ENCODE measurements at places on chromosomes 4 and X.

DNA sequence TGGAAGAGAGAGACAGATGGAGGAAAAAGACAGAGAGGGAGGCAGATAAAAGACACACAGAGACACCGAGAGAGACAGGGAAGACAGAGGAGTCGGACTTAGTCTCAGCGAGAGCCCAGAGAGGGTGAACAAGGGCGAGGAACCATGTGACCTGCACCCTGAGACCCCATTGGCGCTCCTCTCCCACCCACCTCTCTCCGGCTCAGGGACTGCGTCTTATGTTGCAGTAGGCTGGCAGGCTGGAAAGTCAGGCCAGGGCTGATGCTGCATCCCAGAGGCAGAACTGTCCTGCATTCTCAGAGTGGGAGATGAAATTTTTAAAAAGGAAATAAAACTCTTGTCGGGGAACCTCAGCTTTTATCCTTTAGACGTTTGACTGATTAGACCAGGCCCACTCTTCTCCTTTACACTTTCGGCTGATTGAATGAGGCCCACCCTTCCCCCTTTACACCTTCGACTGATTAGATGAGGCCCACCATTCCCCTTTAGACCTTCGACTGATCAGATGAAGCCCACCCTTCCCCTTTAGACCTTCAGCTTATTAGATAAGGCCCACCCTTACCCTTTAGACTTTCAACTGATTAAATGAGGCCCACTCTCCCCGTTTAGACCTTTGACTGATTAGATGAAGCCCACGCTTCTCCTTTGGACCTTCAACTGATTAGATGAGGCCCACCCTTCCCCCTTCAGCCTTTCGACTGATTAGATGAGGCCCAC, 29.5 kb upstream of the IL3RA start:
- no peak for DNase-seq

GRCh38 chr4:33085709-33086108, 2365.5 kb downstream of the PCDH7 start:
- DNase-seq: no peak

- DNase-seq: no peak
These were observed 123.4 kb downstream of the NWD2 start for GRCh38 chr4:37367901-37368300.

DNA sequence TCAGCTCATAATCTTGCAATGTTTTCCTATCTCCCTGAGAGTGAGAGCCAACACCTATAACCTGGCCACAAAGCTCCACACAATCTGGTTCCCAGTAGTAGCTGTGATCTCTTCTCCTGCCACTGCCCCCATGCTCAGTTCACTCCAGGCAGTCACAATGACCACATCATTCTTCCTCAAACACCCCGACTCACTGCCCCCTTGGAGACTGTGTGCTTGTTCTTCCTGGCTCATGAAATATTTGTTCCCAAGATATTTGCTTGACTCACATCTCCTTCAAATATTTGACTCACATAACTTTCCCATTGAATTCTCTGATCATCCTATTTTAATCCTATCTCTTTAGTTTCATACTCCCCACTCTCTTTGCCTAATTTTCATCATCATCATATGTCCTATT, 173.7 kb downstream of the AREG start:
- DNase-seq: peak; percentile 81

- DNase-seq: no peak
These were observed 28.6 kb upstream of the NSG1 start for GRCh38 chr4:4358093-4358854.

- DNase-seq: no peak
These were observed 46.8 kb downstream of the HTRA3 start for GRCh38 chr4:8316251-8316771.

DNA sequence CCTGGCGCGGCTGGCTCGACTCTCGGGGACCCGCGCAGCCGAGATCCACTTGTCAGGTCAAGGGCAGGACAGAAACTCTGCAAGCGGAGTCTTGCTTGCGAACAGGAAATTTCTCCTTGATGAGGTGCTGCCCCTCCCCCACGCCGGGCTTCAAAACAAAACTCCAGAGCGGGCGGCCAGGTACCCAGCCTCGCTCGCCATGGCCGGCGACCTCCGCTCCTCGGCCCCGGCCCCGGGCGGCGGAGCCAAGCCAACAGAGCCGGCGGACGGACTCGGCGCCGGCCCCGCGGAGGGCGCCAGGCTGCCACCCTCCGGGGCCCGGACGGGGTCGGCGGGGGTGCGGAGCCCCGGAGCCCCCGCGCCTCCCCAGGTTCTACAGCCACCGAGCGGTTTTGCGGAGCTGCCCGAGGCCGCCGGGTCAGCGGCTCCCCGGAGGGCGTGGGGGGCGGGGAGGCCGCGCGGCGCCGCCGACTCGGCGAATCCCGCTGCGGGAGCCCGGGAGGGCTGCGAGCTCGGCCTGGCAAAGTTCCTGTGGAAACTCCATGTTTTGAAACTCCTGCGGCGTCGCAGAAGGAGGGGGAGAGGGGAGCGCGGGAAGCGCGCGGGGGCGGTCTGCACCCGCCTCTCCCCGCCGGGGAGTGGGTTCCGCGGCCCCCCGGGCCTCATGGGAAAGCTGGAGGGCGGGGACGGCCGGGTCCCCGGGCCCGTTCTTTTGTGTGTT, 11.7 kb upstream of the BCOR start:
- peak; percentile 47 for DNase-seq

GRCh38 chr4:84956014-84956413, 10.5 kb downstream of the WDFY3 start:
- no peak for DNase-seq

- DNase-seq: peak; percentile 20
These were observed 89.7 kb downstream of the EPHA5 start for GRCh38 chr4:65580551-65580950.

- DNase-seq: peak; percentile 90
These were observed 180.3 kb upstream of the PPARGC1A start for GRCh38 chr4:24070117-24070516.

DNA sequence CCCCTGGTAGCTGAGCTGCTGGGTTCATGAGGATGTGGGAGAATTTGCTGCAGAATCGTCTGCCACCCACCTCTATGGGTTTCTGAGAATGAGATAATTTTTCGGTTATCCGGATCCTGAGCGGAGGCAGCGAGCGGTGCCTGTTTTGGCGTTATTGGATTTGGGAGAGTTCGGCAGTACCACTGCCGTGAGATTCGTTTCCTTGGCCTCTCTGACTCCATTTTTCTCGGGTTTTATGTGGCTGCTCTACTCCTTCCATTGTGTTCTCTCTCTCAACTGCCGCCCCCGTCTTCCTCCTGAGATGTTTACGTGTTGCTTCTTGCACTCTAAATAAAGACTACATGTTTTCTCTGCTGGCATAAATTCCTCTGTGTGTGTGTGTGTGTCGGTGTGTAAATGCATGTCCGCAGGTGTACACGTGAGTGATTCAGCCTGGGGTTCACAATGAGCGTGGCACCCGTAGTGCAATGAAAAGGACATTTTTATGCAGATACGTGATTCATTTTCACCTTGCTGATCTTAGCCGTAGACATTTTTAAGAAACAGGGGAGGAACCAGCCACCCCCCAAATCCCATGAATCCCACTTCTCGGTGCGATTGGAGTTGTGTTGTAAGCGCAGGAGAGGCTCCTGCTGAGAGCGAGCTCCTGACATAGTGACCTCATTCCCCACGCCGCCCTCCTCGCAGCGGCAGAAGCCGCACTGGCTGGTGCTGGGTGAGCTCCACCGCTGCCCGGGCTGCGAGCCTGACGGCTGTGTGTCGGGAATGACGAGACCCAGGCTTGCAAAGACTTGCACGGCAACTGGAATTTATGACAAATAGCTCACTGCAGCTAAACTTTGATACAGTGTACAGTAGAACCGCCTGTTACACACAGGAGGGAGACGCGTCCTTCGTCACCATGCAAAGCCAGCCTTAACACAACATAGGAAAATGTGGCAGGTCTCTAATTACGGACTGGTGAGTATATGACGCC, 82.2 kb downstream of the STOX2 start:
- DNase-seq: peak; percentile 92

DNA sequence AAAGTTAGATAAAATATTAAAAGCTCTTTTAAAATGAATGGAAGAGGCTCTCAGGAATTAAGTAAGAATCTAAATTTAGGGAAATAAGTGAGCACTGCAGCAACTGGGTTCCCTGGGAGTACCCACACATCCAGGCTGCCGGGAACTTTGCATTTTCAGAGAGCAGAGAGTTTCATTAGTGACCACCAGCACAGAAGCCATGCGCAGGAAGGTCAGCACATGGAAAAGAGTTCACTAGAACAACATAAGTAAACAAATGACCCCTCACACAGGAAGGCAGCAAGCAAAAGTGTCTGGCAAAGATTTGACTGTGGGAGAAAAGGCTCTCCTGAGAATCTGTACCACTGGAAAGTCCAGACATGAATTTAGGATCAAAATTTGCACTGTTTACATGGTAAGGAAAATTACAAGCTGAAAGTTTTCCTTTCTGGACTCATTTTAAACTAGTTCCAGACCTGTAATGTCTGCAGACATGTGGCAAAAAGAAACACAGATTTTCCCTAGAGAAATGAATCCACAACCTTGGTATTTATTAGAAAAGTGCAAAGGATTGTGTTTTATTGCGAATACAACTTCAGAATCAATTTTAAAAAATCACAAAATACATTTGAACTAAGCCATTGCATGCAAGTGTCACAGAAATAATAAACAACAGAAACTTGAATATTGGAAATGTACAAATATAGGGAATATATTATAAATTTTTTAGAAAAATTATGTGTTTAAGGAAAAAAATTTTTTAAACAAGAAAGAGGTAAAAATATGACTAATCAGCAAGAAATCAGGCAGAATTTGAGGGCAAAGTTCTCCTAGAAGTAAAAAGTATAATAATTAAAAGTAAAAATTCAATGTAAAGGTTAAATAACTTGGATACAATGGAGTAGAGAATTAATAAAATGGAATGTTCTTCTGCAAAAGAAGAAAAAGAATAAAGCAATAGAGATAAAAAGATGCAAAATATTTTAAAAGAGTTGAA, 18.4 kb upstream of the MYOZ2 start:
- DNase-seq: no peak

GRCh38 chr4:41013746-41014145, 200.6 kb downstream of the APBB2 start:
- no peak for DNase-seq

DNA sequence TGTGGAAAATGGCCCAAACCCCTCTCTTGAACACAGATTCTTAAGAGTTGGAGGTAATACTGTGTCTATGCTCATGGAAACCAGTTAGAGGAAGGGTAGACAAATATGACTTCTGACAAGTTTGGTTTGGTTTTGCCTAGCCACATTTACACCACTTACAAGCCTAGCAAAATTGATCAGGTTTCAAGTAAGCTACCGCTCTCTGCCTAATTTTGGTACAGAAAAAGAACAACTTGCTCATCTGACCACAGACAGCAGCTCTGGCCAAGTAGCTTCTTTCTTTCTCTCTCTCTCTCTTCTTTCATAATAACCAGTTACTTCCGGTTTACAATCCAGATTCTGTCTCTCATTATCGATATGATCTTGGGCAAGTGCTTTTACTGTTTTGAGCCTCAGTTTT, 260.0 kb downstream of the GLUD2 start:
- no peak for DNase-seq

DNA sequence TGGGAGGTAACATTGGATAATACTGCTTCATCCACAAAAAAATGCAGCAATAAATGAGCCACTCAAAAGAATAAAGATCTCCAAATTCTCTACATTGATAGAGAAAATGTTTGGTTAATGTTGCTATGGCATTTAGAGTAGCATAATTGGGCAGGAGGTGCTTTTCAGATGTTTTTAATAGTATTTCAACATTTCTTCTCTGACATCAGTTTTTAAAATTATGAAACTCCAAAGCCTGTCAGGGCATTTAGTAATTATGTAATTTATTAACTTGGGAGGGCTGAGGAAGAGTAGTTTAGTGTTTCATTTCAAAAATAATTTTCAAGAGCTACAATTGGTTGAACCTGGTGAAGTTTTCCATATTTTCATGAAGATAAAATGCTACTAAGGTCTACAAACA, 211.3 kb upstream of the INTU start:
- no peak for DNase-seq

- DNase-seq: no peak
These were observed 115.9 kb downstream of the CPZ start for GRCh38 chr4:8708401-8709021.
